ENCODE measurements at places on chromosomes 5 and 9.

DNA sequence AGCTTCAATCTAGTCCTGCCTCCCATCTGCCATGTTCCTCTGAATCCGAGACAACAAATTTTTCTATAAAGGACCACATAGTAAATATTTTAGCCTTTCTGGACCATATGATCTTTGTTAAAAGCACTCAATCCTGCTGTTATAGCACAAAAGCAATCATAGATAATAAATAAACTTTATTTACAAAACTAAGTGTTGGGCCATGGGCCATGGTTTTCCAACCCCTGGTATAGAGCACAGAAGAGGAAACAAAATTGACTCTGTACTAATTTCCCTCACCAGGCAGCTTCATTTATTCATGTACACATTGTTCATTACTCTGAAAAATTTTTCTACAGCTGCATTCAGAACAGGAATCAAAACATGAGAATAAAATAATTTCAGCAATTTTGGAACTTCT, 288.9 kb downstream of the AGTPBP1 start:
- no peak for DNase-seq

DNA sequence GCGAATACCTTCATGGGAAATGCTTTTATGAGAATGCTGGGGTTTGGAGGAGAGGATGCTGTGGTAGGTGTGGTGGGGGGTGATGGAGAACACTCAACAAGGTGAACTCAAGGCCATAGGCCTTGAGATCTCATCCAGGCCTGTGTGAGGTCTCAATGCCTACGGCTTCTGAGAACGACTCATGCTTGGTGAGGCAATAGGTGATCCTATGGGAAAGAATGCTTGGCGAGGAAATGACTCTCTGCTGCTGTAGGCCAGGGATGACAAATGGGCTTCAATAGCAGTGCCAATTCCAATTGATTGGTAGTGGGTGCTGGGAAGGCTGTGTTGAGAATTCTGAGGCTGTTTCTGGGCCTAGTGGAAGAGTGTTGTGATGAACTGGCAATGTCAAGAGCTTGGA, 280.2 kb upstream of the CLINT1 start:
- DNase-seq, result no peak

- DNase-seq, result no peak
Measured at GRCh38 chr5:105807290-105807689, 1863.4 kb downstream of the EFNA5 start.

- no peak for DNase-seq
Measured at GRCh38 chr5:113047733-113048652, 71.4 kb downstream of the DCP2 start.

DNA sequence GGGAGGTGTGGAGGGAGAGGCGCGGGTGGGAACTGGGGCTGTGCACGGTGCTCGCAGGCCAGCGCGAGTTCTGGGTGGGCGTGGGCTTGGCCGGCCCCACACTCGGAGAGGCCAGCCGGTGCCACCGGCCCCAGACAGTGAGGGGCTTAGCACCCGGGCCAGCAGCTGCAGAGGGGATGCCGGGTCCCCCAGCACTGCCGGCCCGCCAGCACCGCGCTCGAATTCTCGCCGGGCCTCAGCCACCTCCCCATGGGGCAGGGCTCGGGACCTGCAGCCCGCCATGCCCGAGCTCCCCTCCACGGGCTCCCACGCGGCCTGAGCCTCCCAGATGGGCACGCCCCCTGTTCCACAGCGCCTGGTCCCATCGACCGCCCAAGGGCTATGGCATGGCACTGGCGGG, 104.6 kb downstream of the GLIS3 start:
- no peak for DNase-seq

DNA sequence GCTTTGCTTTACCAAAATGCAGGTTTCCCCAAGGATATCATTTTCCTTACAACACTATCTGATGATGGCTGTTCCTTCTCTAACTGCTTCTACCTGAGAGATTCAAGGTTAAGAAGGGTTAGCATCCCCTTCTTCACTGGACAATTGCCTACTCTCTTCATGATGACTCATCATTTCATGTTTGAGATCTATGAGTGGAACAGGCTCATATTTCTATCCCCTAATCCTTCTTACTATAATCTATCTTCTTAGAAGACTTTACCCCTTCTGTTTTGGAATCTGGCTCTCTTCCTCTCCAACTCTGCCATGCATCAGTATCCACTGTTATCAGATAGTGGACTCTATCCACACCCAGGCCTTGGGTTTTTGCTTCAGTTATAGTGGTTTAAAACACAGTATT, 54.3 kb downstream of the NR3C1 start:
- DNase-seq, result no peak

GRCh38 chr5:51043745-51044144, 339.5 kb upstream of the ISL1 start:
- DNase-seq, result no peak
